8988T (cell line): ENCODE measurements at places on chromosomes 2 and 18.

DNA sequence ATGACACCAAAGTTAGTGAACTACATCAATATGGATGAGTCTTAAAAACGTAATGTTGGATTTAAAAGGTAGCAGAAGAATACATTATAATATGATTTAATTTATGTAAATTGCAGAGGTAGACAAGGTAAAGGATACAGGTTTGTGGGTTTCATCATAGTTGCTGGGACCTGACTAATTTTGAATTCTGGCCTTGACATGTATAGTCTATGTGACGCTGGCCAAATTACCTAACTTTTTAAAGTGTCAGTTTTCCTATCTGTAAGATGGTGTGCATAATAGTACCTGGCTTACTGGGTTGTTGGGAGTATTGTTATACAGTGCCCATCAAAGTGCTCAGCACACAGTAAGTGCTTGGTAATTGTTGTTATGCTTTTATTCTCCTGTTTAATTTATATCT, 34.5 kb downstream of the GALNT1 start:
- DNase-seq: no peak

- no peak for DNase-seq
Observed at GRCh38 chr2:229689307-229689839, 25.0 kb downstream of the DNER start.

DNA sequence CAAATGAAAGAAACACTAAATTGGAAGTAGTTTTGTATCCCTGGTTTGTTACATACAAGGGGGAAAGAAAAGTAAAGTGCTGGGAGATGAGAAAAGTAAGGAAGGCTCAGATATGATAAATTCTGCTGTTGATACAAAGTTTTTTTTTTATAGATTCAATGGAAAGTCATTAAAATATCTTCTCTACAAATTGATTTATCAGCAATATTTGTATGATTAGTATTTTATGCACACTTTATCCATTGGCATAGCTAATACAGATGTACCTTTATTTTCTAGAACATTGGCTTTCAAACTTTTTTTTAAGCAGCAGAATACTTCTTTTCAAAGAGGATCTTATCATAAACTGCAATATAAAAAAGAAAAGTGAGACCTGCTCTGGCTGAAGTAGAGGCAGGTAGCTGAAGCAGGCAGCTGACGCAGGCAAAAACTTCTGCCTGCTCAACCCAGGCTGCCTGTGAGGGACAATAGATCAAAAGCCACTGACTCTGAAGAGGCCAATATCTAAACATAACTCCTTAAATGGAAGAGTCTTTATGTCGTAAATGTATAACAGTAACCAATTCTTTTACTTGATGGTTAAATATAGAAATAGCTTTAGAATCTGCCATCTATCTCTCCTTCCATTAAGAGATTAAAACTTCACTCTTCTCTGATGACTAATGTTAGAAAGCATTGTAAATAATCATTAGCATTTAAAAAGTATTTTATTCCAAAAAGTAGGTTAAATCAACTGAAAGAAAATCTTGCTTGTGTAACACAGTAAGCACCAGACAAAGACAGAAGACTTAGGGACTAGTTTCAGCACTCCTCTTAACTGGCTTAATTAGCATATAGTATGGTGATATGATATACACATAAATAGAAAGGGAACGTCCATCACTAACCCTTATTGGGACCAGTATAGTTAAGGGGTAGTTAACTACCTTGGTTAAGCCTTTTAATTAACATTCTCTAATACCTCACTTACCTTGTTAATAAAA, 174.2 kb downstream of the SLC39A10 start:
- DNase-seq: no peak

DNA sequence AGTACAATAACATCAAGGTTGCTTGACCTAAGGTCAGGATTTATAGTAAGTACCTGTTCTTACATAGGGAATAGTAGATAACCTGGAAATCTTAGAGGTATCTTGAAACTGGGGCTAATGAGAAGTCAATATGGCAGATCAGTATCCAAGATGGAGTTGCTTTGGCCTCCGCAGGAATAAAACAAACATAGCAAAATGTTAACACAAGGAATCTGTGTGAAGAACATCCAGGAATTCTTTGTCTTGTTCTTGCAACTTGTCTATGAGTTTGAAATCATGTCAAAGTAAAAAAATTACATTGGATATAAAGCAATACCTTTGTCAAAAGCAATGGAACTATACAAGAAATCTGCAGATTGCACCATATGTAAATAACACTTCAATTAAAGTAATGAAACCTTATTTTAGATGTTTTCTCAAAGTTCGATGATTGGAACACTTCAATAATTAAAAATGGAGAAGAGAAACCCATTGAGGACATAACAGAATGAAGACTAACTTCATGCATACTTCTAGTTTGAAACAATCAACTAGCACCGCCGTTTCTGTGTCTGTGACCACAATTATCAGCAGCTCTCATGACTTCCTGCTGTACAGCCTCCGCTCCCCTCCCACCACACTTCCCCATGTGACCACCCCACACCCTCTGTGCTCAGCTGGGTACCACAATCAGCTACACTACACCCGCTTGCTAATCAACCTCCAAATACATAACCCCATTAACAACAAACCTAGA, 27.6 kb downstream of the C2orf76 start:
- no peak for DNase-seq

DNA sequence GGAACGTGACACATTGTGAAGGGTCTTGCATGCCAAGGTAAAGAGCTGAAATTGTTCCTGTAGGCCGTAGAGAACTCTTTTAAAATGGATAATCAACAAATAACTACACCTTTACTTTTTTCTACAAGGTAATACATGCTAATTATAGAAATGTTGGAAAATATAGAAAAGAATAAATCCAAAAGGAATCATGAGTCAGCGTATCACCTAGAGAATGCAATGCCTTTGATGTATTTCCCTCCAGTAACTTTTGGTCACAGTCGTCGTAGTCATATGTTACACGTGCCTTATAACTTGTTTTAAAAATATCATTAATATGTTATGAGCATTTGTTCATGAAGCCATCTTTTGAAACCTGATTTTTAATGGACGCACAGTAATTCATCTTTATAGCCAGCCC, 100.6 kb downstream of the LIPG start:
- DNase-seq: no peak

GRCh38 chr2:45833968-45834344, 182.5 kb downstream of the PRKCE start:
- DNase-seq: no peak

DNA sequence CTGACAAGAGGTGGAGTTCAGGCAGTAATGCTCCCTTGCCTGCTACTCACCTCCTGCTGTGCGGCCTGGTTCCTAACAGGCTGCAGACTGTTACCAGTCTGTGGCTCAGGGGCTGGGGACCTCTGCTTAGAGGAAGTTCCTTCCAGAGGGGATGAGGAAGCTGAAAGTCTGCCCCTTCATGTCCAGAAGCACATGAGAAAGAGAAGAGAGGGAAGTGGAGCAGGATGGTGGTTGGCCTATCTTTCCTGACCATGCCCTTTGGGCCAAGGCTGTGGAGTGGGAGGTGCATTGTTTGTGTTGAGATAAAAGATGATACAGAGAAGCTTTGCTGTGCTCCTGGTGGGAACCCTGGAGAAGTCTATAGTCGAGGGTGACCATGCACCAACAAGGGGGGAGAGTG, 112.5 kb downstream of the LPIN1 start:
- DNase-seq: no peak
